ENCODE measurements at places on chromosomes 11 and 22.

GRCh38 chr11:96337541-96338431, 5.2 kb downstream of the MAML2 start:
- DNase-seq: peak; percentile 64

GRCh38 chr11:77503006-77503405, 29.1 kb upstream of the PAK1 start:
- DNase-seq: no peak

GRCh38 chr11:62933285-62933684, 12.1 kb upstream of the CHRM1 start:
- DNase-seq: no peak

DNA sequence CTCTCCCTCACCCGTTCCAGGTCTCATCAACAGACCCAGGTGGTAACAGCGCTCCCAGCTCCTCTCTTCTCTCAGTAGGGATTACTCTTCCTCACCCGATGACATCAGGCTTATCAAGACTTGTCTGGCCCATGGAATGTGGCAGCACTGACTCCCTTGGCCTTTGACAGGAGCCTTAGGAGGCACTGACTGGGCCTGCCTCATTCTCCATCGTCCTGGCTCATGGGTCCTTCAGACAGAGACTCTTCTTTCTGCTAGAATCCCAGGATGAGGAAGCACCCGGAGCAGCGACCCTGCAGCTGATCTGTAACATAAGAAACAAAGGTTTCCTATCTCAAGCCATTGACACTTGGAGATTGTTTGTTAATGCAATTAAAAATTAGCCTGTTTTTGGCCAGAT, 1063.6 kb downstream of the TBC1D22A start:
- DNase-seq: no peak

- DNase-seq: peak; percentile 47
These were observed 3.1 kb downstream of the DMC1 start for GRCh38 chr22:38566726-38567504.

GRCh38 chr11:18472587-18472986, 16.9 kb downstream of the LDHAL6A start:
- no peak for DNase-seq

DNA sequence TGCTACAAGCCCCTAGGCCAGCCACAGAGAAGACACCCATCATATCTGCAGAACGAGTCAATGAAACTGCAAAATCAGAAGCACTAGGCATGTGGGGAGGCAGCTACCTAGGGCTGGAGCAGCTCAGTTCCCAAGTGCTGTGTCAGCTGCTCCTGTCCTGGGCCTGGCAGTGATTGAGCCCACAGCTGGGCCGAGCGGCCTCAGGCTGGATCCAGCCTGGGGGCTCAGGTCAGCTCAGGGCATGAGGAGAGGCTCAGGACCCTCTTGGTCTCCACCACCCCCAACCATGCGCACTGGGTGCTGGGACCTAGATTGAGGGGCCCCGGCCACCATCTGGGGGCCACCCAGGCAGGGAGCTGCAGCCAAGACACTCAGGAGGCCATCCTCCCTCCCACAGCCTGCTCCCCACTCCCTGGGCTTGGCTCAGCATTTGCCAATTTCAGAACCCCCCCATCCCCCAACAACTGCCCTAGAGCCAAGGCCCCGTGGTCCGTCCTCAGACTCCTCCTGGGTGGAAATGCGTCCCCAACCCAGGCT, 2.4 kb upstream of the TNNT3 start:
- no peak for DNase-seq

DNA sequence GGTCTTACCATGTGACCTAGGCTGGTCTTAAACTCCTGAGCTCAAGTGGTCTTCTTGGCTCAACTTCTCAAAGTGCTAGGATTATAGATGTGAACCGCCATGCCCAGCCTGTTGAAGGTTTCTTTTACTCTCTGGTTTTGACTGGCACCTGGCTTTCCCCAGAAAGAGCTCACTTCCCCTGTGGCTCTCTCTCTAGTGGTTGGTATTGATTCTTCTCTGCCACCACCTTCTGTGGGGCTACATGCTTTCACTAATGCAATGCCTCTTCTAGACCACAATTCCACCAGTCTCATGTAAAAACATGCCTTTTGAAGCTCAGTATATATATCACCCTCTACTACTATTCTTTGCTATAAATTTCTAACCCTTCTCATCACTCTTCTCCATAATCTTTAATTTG, 67.2 kb downstream of the CCDC83 start:
- DNase-seq: no peak

- DNase-seq: no peak
These were observed 62.6 kb upstream of the PHF21A start for GRCh38 chr11:46183819-46184218.

- DNase-seq: no peak
These were observed 11.0 kb upstream of the NECTIN1 start for GRCh38 chr11:119739975-119740374.

DNA sequence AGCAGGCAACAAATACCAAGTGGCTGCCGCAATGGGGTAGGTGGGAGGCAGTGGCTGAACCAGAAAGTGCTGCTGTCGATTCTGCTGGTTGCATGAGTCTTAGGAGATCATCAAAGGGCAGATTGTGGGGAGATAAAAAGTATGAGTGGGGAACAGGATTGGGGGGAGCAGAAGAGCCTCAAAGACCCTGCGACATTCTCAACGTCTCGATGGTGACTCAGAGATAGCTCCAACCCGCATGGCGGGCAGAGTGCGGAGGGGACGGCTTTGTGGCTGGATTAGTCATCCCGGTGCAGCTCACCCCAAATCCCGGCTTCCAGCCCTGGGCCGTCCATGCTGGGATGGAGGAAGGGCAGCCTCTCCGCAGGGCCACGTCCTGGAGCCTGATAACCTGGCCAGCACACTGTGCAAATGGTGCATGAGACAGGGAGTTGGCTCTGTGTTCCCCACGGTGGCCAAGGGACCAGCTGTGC, 11.6 kb upstream of the RTN4R start:
- DNase-seq: no peak

DNA sequence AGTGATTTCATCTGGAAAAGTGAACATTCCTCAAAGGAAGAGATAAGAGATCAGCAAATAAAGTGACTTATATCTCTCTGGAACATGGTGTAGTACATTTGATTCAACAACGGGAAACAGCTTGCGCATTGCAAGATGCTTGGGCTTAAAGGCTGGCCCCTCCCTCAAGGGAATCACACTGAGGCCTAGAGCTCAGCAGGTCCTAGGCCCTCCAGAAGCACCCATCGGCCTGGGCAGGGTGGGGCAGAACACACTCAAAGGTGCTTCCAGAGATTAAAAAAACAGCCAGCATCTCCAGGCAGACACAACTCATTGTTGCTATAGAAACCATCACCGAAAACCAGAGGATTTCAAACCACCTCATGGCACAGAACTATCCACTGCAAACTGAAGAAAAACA, 69.0 kb upstream of the ARFGAP3 start:
- DNase-seq: no peak

GRCh38 chr11:47004595-47005033, 68.1 kb downstream of the CSTPP1 start:
- no peak for DNase-seq

GRCh38 chr11:36363361-36364268, 67.5 kb downstream of the PRR5L start:
- no peak for DNase-seq

- no peak for DNase-seq
These were observed 9.7 kb downstream of the TSPAN32 start for GRCh38 chr11:2311353-2312133.

- no peak for DNase-seq
These were observed 998.1 kb downstream of the DLG2 start for GRCh38 chr11:84628871-84629620.

DNA sequence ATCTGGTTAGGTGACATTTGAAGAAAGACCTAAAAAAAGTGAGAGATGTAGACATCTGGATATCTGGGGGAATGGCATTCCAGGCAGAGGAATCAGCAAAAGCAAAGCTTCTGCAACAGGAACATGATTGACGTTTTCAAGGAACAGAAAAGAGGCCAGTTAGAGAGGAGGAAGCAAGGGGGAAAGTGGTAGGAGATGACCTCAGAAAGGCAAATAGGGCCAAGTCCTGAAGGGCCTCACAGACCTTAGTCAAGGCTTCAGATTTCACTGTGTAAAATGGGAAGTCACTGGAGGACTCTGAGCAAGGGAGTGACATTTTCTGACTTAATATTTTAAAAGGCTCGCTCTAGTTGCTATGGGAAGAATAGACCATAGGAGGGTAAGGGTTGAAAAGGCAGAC, 9.7 kb downstream of the DEUP1 start:
- DNase-seq: no peak

DNA sequence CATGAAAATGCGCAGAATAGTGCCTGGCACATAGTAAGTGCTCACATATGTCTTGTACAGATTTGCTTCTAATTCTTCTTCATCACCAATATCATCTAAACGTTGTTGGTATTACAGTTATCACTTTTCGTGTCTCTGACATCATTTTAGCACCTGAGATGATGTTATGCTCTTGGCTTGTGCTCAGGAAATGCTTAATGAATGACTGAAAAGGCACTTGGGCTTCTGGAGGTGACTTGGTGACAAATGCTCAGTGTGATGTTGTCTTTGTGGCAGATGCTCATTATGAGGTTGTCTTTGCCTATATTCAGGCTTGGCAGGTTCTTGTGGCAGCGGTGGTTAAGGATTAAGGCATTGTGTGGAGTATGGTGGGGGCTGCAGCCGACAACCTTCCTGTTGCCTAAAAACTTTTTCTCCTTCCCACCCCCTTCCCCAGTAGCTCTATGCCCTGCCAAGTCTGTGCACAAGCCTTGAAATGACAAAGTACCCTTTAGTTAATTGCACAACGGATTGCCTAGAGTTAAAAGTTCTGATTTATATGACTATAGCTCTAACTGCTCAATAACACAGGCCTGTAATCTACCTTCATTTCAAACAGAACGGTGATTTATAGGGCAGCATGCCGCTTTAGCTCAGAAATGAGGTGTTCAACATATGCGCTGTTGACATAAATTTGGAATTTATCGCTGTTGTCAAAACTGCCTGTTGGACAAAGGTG, 82.5 kb downstream of the ZBTB16 start:
- no peak for DNase-seq

DNA sequence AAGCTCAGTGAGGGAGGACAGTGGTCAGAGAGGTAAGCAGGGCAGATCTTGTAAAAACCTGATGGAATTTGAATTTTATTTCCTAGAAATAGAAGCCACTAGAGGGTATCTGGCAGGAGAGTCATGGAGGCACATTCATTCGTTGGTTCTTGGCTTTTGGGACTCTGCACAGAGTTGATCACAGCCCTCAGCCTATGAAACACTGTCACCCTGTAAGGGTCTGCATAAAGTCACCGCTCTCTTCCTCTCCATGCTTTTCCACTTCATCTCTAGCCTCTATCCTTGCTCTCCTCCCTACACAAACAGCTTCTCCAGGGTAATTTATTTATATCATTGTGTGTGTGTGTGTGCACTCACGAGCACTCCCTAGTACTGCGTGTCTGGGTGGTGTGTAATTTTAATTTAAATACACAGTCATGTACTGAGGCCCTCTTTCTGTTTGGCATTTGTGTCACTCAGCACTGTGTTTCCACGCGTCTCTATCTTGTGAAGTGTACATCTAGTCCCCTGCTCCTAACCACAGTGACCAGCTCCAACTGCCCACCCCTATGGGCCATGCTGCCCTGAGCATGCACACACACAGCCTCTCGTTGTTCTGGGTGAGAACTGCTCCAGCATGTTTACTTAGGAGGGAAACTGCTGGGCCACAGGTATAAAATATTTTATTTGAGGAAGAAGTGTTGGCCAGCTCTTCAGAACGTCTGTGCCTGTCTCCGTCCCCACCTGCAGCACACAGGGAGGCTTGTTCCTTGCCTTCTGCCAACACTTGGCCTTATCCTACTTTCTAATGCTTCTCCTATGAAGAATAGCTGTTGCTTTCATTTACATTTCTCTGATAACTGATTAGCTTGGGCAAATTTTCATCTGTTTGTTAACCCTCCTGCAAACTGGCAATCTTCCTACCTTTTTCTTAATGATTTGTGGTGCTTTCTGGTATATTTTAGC, 4.5 kb downstream of the KCNQ1OT1 start:
- DNase-seq: no peak

- no peak for DNase-seq
These were observed 91.6 kb downstream of the FAR1 start for GRCh38 chr11:13760115-13760514.

GRCh38 chr11:131622193-131622592, 251.8 kb downstream of the NTM start:
- DNase-seq: no peak

GRCh38 chr11:107898270-107898669, 30.0 kb upstream of the RAB39A start:
- DNase-seq: no peak

DNA sequence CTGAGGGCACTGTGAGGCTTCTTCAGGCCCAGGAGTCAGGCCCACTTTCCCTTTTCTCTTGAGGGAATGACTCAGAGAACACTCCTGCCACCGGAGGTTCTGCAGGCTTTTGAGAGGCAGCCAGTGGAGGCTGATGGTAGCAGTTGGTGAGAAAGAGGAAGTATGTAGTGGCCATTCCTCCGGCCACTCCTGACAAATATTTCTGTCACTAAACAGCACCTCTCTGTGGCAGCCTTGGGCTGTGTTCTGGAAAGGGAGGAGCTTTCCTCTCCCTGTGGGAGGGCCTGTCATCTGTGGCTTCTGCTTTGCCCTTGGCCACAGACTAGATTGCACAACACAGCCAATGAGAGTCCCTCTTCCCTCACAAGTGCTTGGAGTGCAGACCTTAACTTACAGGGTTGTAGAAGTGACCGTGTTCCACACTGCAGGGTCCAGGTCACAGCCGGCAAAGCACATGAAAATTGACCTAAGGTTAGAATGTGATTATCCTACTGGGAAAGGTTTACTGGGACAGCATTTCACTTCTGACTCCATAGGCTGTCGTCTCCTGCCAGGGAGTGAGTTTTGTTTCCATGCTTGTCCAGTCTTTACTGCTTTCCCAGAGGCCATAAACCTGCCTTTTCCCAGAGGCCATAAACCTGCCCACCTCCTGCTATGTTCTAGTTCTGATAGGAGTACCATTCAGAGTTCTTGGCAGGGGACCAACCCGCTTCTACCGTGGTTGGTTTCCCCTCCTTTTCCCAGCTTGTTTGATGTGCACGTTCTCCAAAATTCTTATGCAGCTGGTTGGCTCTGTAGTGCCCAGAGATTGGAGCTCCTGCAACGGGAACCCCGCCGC, 33.3 kb downstream of the MARK2 start:
- peak; percentile 76 for DNase-seq

GRCh38 chr11:108216988-108217387, 5.5 kb downstream of the NPAT start:
- no peak for DNase-seq

GRCh38 chr22:50304528-50305392, 2.7 kb downstream of the PLXNB2 start:
- no peak for DNase-seq

DNA sequence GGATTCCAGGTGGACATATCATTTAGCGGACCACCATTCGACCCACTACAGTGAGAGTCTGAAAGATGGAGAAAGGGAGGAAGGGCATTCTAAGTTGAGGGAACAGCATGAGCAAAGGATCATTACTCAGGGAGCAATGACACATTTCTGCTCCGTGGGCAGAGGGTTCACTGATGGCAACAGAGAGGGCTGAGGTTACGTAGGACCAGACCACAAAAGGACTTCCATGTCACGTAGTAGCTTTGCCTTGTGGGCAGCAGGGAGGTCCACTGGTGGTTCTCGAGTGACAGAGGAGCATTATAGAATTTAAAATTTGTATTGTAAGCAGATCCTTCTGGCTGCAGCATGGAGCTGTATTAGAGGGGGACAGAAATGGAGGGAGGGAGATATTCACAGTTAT, 109.7 kb upstream of the NAV2 start:
- DNase-seq: no peak

Data from HAP-1 (cell line).